ENCODE measurements at places on chromosomes 2 and 18.

DNA sequence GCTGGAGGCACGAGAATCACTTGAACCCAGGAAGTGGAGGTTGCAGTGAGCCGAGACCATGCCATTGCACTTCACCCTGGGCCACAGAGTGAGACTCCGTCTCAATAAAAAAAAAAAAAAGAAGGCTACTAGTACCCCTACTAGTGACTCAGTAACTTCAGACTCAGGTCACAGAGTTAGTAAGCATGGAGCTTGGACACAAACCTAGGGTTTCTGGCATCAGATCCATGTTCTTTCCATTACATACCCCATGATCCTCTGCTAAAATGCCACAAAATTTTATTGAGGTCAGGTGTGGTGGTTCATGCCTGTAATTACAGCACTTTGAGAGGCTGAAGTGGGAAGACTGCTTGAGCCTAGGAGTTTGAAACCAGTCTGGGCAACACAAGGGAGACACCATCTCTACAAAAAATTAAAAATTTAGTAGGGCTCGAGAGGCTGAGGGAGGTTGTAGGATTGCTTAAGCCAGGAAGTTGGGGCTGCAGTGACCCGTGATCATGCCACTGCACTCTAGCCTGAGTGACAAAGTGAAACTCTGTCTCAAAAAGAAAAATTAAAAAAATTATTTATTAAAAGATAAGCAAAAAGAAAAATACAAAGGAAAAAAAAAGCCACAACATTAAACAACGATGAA is 45.1 kb downstream of the DHX57 start:
- no peak for DNase-seq

DNA sequence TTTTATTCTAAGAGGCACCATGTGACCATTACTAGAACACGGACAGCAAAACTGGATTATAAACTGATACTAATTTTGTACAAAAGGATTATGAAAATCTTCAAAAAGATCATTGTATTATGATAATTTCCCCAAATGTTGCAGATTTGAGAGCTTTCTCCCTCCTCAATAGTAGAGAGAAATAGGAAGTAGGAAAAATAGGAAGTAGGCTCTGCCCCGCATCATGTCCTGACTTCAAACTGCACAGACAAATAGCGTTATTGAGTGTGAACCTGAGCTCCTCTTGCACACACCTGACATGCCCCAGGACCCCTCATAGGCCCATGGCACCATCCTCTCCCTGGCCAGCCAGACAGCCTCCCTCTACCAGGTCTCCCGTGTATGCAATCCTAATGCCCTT is 25.4 kb downstream of the CHRNA1 start:
- DNase-seq, result no peak

- DNase-seq, result no peak
Measured at GRCh38 chr2:76461431-76461830, 750.7 kb upstream of the GCFC2 start.

DNA sequence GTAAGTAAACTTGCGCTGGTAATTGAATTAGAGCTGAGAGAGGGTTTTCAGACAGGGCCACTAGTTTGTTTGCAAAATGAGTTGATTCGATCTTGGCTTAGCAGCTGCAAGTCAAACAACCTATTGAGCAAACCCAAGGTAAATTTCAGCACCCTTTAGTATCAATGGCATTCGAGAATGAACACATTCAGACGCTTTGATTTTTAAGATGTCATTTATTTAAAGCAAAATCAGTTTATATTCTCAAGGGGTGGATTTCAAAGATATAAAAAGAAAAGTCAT is 44.2 kb downstream of the TGIF1 start:
- DNase-seq, result no peak

GRCh38 chr2:219947575-219947974 is 320.1 kb downstream of the SLC4A3 start:
- DNase-seq, result no peak

DNA sequence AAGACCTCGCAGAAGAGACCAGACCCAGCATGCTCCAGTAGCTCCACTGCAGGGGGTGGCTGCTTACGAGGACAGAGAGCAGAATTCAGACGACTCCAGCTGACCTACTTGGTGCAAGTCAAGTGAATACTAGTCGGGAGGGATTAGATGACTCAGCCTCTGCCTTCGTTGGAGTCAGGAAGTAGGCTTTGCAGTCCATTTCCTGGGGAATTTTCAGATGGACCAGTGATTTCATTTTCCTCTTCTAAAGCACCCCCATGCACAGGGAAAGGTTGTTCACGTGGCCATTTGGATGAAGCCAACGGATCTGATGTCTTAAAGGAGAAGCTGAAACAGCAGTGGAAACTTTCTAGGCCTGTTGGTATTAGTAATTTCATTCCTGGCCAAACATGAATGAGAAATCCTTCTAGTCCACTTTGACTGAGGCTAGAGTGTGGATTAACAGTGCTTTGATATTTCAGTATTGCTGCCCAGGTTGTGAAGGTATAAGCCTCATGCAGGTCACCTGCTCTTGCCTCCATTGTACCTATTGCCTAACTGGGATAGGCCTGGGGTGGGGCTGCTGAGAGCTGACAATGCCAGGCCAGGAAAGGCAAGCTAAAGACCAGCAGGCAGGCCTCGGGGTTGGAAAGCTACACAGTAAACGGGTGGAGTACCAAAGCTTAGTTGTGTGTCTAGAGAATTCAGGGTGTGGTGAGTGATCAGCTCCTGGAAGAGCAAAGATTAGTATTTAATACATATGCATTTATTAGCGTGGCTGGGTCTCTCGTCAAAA is 117.6 kb upstream of the FOSL2 start:
- no peak for DNase-seq

DNA sequence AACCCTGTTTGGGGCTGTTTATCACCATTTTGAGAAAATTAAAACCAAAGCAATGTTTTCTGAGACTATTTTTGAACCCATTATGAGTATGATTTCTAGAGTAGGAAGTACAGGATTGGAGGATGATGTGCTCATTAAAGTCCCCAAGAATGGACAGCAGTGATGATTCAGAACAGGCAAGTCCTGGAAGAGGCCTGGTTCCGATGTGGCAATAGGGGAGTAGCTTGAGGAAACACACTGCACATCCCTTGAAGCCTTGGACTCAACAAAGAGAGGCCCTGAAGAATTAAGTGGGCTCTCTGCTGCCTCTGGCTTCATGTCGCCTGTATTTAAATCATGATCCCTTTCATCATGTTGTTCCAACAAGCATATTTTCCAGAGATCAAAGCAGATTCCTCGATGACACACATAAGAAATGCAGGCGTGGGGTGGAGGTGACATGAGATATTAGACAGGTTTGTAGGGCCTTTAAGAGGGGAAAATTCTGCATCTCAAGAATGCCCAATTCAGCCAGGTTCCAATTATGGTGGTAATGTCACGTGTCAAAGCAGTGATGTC is 242.2 kb downstream of the FHOD3 start:
- no peak for DNase-seq

DNA sequence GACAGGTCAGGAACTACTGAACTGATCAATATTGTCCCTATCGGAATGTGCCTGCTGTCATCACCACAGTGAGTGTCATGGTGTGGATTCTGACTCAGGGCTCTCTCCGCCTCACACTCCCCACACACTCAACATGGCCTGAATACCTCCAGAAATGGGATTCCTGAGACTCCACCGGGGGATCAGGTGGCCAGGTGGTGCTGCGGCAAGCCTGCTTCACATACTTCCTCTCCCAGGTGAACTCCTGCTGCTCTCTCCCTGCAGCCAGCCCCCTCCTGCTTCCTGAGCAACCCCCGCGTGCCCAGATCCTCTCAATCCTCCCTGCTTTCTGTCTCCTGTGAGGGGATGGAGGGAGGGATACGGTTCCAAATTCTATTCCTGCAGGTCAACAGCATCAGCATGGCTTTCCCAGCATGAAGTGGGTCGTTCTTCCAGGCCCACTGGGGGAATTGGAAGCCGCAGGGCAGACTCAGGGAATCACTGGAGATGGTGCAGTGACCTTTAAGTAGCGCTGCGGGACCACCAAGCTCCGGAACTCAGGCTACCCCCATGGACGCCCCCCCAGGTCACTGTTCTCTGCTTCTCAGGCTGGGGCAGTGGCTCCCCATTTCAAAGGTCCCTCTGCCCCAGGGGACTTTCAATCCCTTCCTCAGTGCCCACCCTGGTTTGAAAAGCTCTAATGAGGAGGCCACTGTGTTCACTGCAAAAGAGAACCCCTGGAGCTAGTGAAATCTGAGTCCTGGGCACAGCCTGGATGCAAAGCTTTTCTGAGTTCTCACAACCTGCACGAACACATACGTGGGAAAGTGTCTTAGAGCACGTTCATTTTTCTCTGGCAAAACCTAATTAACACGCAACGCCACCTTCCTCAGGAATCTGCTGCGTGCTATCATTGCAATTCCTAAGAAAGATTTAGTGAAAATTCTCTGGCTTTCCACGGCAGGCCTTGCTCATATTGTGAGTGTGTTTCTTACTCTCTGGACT is 168.4 kb downstream of the ZFP36L2 start:
- DNase-seq, result no peak

DNA sequence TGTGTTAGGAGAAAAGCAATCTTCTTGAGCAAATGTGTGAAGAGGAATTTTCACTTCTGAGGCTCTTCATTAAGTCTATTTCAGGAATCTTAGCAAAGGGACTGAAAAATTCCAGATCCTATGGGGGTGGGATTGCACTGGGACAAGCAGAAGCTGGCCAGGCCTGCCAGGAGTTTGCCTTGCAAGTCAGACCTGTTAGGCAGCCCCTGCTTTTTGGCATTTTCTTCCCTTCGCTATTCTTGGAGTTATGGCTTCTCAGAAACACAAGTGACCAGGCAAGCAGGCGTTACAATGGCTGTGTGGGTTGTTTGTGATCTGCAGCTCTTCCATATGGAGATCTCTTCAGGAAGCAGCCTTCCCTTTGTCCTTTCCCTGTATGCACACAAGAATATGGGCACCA is 8.0 kb upstream of the CCDC85A start:
- no peak for DNase-seq

GRCh38 chr18:22286585-22286984 is 117.2 kb downstream of the GATA6 start:
- no peak for DNase-seq

Measured in stimulated activated CD4-positive, alpha-beta T cell treated with anti-CD3 and anti-CD28 coated beads, Interleukin-15, amount 100 ng/mL, for 48 hours (primary cell).